ENCODE measurements at places on chromosomes 1 and 21.

GRCh38 chr21:26806801-26807295 lies 38.4 kb downstream of the ADAMTS1 start:
- no peak for DNase-seq

DNA sequence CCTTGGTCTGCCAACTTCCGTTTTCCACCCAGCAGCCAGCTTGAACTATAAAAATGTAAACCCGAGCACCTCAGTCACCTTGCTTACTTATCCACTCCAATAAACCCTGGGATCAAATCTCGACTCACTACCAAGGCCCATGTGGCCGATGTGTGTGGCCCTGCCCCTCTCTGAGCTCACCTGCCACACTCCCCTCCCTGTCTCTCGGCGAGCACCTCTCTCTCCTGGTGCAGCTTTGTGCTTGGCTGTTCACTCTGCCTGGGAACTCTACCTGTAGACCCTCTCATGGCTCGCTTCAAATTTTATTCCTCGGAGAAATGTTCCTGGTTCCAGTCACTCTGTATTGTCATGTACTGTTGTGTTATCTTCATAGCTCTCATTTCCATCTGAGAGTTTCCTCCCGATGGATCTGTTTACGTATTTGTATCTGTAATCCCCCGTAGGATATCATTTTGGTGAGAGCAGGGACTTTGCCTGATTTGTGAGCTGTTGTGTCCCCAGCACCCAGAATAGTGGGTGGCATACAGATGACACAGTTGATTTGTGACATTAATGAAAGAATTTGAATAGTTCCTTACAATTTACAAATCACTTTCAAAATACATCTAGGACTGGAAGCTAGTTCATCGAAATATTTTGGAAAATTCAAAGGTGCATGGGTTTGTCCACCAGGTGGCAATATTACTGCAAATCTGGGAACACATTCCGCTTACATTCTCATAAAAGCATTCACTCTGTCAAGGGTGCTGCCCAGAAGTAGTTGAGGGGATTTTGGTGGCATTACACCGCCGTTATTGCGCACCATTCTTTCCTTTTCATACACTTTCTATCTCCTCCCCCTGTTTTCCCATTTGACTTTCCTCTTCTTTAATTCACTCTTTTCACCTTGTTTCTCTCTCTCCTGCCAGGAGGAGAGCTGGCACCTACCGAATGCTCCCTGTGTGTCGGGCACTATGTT lies 95.3 kb downstream of the ABCA4 start:
- DNase-seq, result peak; percentile 55

GRCh38 chr1:227712648-227713047 lies 22.5 kb downstream of the JMJD4 start:
- DNase-seq, result no peak

- DNase-seq, result no peak
Observed at GRCh38 chr1:58396150-58396549, 150.4 kb downstream of the OMA1 start.

- DNase-seq, result no peak
Observed at GRCh38 chr1:27429029-27429425, 36.6 kb downstream of the GPR3 start.

DNA sequence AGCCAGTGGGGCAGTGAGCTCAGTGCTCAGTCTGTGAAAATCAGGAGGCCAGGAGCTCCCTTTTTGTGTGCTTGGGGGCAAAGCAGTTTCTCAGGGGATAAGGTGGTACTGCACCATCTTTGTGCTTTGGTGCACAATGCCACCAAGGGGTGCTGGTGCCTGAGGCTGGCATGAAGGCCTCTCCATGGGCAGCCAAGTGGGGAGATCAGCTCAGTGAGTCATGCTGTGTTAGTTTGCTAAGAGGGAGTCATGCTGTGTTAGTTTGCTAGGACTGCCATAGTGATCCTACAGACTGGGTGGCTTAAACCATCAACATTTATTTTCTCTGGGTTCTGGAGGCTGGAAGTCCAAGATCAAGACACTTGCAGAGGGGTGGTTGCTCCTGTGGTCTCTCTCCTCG lies 428.1 kb downstream of the PRDM2 start:
- DNase-seq, result no peak

DNA sequence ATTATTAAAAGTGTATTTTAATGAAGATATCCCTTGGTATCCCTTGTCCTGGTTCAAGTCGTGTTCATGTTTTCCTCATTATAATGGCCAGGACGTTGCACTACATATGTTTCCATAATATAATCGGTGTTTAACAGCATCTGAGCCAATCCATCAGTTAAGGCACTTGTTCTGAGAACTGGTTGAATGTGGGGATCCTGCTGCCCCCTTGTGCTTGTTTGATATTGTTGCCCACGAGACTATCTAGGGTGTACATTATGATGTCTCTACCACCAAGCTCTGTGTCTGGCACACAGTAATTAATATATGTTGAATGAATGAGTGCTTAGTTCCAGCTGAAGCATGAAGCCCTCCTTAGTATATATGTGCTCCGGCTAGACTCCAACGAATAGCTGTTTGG lies 193.0 kb downstream of the CACNA1E start:
- DNase-seq, result no peak

DNA sequence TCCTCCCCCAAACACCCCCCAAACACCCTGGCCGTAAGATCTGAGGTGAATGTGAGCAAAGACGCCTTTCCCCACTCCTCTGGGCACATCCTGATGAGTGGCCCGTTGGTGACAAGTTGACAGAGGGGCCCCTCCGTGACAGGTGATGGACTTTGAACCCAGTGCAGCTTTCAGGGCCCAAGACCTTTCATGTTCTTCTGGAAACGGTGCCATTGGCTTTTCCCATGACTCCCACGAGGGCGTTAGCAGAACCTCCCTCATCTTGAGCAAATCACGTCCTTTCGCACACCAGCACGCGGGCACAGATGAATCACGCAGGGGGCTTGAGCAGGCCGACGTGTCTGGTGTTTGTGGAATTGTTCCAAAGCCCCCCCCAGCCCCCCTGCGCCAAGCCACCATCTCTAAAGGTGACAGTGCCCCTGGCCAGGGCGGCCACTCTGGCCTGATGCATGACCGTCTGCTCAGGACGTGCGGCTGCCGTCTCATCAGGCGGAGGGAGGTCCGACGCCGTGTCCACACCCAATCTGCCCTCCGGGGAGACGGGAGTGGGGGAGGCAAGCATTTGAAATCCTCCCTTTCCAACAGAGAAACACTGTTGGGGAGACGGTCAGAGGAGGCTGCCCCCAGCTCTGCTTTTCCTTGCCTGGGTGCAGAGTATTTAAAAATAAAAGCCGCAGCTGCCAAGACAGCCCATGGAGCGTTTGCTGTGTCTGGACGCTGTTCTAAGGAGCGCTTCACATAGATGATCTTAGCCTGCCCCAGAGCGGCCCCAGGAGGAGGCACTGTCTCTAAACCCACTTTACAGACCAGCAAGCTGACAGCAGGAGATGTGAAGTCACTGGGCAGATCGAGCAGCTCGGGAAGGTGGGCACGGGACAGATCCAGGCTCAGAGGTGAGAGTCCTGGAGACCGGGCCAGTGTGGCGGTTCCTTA lies 98.3 kb upstream of the ARHGEF16 start:
- peak; percentile 81 for DNase-seq

DNA sequence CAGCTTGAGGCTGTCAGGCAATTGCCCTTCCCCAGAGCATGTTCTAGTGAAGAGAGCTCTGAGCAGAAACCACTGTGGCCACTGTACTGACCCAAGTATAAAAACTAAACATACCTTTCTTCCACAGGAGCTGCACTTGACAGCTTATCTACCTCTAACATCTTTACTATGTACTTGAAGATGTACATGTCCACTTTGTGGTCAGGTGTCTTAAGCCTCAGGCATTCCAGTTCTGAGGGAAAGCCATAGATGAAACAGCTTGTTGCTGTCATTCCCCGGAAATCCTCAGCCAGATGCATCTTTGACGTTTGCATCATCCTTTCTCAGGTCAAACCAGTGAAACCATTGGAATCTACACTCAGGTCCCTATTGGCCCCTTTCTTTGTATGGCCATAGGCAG lies 70.4 kb downstream of the CHRM3 start:
- DNase-seq, result no peak

- no peak for DNase-seq
Observed at GRCh38 chr21:36627242-36627641, 71.7 kb upstream of the SIM2 start.

- DNase-seq, result no peak
Observed at GRCh38 chr1:12580054-12580887, 37.7 kb downstream of the DHRS3 start.

DNA sequence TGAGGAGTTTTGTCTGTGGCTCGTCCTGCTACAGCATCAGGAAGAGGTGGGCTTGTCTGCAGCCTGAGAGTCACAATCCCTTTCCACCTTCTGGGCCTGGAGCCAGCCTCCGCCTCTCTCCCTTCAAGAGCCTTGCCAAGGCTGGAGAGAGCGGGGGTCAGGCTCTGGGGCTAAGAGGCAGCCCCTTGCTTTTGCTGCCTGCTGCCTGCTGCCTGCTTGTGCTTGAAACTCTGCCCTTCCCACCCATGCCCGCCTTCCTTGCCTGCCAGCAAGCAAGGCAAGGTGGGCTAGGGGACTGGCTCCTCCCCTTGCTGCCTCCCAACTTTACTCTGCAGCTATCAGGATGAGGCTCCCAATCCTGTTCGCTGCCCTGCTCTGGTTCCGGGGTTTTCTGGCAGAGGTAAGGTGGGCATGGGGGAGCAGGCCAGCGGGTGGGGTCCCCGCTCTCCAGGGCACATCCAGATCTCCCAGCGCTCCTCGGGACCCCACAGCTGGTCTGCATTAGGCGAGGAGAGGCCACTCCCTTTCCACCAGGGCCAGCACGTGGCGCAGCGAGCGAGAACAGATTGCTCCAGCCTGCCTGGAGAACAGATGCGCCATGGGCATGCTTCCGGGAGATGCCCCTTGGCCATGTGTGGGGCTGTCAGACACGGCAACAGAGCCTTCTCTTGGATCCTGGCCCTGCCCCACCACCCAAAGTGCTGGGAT lies 7.5 kb upstream of the PTPN7 start:
- no peak for DNase-seq

GRCh38 chr1:42929434-42930177 lies 29.1 kb downstream of the SLC2A1 start:
- DNase-seq, result no peak

DNA sequence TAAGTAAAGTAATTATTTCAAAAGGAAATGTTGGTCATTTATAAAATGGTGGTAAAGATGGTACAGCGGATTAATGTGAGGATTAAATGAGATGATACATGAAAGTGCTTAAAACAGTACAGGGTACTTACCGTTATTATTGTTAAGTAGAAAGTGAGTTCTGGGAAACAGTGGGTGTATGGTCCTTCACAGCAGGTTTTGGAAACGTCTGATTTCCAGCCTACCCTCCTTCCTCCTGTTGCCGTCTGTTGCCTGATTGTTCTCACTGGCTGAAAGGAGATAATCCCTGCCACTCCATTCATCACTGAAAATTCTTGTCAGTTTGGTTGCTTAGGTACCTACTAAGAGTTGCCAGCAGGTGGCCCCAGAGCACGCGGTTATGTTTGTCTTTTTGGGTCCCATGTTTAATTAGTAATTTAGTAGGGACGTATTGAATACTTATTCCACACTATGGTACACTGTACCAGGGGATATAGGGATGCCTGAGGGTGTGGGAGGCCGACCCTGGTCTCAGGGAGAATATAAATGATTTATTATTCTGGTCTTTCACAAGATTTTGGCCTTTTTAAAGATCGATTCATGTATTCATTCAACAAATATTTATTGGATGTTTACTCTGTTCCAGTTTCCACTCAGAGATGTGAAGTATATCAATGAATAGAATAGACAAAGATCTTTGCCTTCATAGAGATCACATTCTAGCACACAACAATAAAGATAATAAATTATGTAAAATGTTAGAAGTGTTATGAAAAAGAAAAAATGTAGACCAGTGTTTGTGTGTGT lies 30.8 kb upstream of the RPTN start:
- peak; percentile 70 for DNase-seq

DNA sequence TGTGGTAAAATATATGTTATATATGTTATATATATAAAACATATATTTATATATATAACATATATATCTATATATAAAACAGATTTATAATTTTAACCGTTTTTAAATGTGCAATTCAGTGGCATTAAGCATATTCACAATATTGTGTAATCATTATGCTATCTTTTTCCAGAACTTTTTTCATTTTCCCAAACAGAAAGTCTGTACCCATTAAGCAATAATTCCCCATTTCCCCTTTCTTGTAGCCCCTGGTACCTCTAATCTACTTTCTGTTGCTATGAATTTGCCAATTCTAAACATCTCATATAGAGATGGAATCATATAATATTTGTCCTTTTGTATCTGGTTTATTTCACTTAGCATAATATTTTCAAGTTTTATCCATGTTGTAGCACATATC lies 10.7 kb upstream of the ARHGEF11 start:
- no peak for DNase-seq

DNA sequence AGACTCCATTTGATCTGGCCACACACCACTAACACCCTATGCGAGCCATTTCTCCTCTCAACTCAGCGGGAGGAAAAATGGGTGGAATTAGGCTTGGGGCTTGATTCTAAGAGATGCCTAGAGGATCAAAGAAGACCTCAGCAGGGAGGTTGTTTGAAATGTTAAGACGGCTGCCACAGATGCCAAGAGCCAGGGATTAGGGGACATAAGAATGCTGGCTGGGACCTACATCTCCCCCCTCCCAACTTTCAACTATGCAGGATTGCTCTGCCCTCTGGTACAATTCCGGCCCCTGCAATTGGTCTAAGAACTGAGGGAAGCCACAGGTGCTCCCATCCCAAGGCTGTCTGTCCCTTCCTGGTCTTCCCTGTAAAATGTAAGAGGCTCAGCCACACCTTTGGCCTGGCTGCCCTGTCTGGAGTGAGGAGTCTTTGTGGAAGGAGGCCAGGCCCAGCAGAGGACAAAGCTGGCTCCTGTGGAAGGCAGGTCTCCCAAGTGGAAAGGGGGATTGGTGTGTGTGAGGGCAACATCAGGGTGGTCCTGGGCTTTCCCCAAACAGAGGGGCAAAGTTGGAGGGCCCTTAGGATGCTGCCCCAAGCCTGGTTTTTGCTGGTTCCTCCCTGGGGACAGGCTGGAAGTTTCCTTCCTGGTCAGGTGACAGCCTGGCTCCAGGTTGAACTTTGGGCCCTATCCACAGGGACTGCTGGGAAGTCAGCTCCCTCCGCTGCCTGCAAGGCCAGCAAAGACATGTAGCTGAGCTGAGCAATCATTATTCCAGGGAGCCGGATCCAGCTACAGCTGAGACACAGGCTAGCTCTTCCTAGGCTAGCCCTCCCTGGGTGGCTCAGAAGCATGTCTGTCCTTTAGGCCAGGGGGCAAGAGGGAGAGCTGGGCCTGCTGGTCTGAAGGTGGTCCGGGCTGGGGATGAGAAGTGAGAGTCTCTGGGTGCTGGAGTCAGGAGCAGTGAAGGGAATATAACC lies 34.5 kb upstream of the SYNC start:
- peak; percentile 85 for DNase-seq

DNA sequence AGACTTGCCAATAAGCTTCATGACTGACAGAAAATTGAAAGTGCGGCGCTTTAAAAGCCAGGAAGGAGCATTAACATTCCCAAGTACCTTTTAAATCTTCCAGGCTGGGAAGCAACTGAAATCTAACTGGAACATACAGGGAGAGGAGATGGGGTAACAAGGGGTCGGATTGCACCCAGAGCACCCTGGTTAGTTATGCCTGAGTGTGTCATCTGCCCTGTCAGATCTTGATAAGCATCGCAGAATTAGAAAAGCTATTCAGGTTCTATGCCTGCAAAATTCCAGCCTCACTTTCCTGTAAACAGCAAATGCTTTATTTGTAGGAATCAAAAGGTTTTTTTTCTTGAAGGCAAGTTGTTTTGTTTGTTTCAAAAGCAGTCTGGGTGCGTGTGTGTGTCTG lies 58.5 kb downstream of the SERBP1 start:
- no peak for DNase-seq
